Erythroblast (primary cell): ENCODE measurements at places on chromosomes 16 and 17.

GRCh38 chr16:3519581-3519980, 18.8 kb downstream of the CLUAP1 start:
- no peak for DNase-seq

GRCh38 chr17:82269138-82269881, 4.2 kb downstream of the CSNK1D start:
- no peak for DNase-seq

- DNase-seq = no peak
Measured at GRCh38 chr16:57876210-57876609, 73.9 kb upstream of the KIFC3 start.

DNA sequence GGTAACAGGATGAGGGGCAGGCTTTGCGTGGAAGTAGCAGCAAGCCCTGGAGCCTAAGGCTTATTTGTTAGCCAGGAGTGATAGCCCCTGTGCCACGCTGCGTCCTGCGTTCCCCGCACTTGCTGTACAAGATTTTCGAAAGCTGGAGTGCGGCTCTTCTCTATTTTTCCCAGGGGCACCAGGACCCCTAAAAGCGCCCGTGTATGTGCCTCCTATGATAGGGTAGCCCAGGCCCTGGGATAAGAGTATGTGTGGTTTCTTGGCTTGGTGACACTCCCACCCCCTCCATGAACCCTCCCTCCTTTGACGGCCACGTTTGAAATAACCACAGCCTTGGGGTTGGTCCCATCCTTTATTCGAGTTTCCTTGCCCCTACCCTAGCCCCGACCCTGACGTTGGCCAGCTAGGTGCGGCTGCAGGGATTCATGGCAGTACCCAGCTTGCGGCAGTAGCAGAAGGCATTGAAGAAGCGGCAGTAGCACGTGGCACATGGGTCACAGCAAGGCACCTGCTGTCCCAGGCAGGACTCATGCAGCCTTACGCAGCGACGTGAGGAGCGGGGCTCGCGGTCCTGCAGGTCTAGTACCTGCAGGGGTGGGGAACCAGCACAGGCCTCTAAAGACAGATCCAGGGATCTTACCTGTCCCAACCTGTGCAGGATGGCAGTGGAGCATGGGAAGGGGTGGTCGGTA, 968 bp downstream of the AGRP start:
- no peak for DNase-seq

DNA sequence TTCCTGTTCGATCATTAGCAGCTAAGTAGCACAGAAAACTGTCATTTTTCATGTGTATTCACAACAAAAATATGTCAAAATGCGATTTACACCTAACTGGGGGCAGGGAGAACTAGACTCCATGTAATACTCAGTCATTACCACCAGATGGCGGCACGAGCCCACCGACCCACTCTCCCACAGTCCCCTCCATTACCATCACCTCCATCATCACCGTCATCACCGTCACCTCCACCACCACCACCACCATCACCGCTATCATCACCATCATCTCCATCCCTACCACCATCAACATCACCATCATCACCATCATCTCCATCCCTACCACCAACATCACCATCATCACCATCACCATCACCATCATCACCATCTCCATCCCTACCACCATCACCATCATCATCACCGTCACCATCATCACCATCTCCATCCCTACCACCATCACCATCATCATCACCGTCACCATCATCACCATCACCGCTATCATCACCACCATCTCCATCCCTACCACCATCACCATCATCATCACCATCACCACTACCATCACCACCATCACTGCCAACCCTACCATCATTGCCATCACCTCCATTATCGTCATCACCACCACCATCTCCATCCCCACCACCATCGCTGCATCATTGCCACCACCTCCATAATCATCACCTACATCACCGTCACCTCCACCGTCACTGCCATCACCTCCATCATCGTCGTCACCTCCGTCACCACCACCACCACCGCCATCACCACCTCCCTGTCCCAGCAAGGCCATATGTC, 14.4 kb downstream of the NDUFAF8 start:
- DNase-seq = peak; percentile 40
